GM12878 (cell line): ENCODE measurements at places on chromosomes 6 and 20. TPM values are rescaled to one million over a fixed set of nuclear protein-coding genes. Genes with fewer than 3 reads are reported as not detected.

- no peak for DNase-seq
- no peak overlapping the region for H3K4me3 ChIP-seq
- H3K4me1 ChIP-seq: no peaks in the 10 kb centered on the region
- no peak overlapping the region for H3K27ac ChIP-seq
These were observed 9.3 kb upstream of the MAK start for GRCh38 chr6:10847684-10848083.

DNA sequence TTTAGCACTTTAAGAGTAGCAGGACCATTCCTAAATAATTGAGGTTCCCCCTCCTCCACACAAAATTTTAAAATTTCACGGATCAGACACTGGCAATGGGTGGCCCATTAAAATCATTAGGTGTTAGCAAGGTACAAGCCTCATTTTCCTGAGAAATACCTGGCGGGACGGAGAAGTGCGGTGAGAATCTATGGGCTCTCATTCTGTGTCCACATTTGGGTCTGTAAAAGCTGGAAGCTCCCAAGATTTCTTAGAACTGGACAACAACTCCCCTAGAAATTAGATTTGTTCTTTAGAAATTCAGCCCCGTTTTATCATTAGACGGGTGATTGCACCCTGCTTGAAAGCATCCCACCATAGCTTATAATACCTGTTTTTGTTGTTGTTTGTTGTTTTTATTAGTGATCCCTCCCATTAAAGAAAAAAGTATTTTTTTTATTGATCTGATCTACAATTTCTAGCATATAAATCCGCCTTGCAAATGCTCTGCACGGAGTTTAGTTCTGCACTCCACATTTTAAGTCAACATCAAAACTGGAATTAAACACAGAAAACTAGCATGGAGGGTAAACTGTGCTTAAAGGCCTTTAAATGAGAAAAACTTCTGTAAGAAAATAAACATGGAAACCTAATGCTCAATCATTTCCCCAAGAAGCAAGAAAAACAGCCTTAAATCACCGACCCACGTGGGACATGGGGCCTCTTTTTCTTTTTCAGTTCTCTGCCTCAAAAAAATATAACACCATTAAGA, 5.7 kb downstream of the SIM1 start:
- H3K4me1 ChIP-seq: no peaks in the 10 kb centered on the region
- no peak for DNase-seq
- H3K4me3 ChIP-seq: no peak overlapping the region
- peaks cover 62% of the 10 kb centered on the region for H3K27me3 ChIP-seq
- H3K27ac ChIP-seq: no peak overlapping the region

DNA sequence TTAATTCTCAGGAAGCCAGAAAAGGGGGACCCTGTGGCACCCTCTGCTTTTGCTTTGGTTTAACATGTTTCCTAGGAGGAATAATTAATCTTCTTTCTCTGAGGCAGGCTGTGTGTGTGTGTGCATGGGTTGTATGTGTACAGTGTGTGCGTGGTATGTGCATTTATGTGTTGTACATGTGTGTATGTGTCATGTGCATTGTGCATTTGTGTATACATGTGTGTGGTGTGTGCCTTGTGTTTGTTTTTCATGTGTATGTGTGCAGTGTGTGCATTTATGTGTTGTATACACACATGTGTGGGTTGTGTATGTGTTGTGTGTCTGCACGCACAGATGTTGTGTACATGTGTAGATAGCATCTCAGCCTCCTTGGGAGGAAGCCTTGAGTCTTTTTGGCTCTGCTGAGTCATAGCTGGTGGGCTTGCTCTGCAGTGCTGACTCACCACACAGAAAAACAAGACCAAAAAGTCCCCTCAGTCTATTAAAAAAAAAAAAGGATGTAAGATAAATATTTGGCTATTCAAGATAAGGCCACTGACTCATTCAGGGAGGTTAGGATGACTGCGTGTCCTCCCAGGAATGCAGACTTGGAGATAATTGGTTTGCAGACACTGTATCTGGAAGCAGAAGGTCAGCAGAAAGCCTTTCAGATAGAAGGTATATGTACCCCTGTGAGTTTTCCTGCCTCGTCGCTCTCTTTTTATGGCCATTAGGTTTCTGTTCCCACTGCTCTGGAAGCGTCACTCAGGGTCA, 58.6 kb downstream of the SYNJ2 start:
- H3K4me3 ChIP-seq: no peak overlapping the region
- no peaks in the 10 kb centered on the region for H3K27me3 ChIP-seq
- H3K4me1 ChIP-seq: peaks cover 11% of the 10 kb centered on the region
- no peaks in the 10 kb centered on the region; the same call in 1 of the 2 replicates for H3K36me3 ChIP-seq
- no peak overlapping the region for H3K27ac ChIP-seq
- DNase-seq: peak; percentile 58

DNA sequence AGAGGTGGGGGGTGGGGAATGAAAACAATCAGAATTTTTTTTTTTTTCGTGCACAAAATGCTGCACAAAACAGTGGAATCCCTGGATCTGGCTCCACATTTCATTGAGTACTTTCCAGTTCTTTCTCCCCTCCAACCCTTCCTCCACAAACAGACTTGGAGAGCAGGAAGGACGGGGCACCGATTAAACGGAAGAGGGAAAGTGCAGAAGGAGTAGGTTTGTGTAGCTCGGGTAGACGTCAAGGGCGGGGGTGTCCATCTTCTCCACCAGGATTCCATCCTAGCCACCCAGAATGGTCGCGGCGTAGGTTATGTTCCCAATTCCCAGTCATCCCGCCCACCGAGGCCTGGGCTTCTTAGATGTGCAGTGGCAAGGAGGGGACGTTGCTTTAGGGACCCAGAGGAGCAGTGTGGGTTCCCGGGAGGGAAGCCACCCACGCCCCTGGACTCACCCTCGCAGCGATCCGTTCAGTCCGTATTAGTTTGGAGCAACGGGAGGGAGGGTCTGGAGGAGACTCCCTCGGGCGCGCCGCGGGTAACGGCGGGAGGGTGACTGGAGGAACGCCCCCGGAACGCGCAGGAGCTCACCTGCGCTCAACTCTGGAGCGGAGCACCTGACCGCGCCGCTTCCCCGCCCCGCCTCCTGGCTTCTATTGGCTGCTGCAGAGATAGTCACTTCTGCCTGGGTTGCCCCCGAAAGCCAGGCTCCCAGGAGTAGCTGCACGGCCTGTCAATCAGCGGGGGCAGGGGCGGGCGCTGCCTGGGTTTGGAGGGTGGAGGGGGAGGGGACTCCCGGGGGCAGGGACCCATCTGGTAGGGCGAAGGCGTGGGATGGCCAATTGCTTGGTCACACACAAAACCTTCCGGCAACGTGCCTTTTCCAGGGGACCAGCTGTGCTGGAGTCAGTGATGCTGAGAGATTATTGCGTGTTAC, at the start of gene ENPP5:
ENPP5 (minus strand) TSS at position 624 of the 933 bp plus-strand sequence. CDS start 2,718 bp downstream, outside the sequence.
- H3K36me3 ChIP-seq: no peaks in the 10 kb centered on the region
- no peaks in the 10 kb centered on the region; the same call in 1 of the 2 replicates for H3K27me3 ChIP-seq
- H3K4me1 ChIP-seq: peaks cover 3% of the 10 kb centered on the region
- peak; percentile 12 for DNase-seq

DNA sequence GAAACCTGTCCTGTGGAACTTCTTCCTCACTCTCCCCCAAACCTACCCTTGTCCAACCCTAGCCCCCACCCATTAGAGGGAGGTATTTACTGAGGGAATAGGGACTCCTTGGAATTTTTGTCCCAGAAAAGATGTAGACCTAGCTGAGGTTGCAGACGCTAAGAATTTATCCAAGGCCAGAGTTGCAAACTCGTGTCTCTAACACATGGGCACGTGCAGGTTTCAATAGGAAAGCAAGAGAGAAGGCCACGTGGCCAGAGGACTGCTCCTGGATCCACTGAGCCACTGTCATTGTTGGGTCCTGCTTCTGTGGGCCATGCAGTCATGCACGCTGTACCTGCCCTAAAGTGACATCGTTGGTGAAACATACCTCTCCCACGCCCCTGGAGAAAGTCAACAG, 243.4 kb upstream of the KCNG1 start:
- DNase-seq: no peak
- H3K27ac ChIP-seq: no peak overlapping the region
- no peaks in the 10 kb centered on the region for H3K4me1 ChIP-seq
- H3K4me3 ChIP-seq: no peak overlapping the region
- no peaks in the 10 kb centered on the region for H3K27me3 ChIP-seq

GRCh38 chr6:54698974-54699373, 147.6 kb upstream of the FAM83B start:
- no peaks in the 10 kb centered on the region for H3K4me1 ChIP-seq
- no peak overlapping the region for H3K27ac ChIP-seq
- H3K36me3 ChIP-seq: no peaks in the 10 kb centered on the region

- H3K36me3 ChIP-seq: no peaks in the 10 kb centered on the region
- peak; percentile 40 for DNase-seq
- no peak overlapping the region for H3K4me3 ChIP-seq
- no peak overlapping the region for H3K27ac ChIP-seq
- H3K27me3 ChIP-seq: no peaks in the 10 kb centered on the region
These were observed 9.6 kb upstream of the BEND3 start for GRCh38 chr6:107124934-107125348.

GRCh38 chr20:62718546-62718945, 9.9 kb downstream of the NTSR1 start:
- H3K27me3 ChIP-seq: peaks cover 6% of the 10 kb centered on the region; the same call in 1 of the 2 replicates
- no peak for DNase-seq
- H3K4me3 ChIP-seq: no peak overlapping the region
- no peak overlapping the region for H3K27ac ChIP-seq
- H3K4me1 ChIP-seq: no peaks in the 10 kb centered on the region

The PCMT1 gene
- total RNA-seq: 53.0 and 56.0 TPM in 2 replicates

The SNRPB gene
- total RNA-seq: 429 and 437 TPM in 2 replicates

The TCF19 gene
- 60.2 and 61.1 TPM in 2 replicates for total RNA-seq

The MDFI gene
- not detected in 2 replicates for total RNA-seq

The ADGB gene
- not detected in 2 replicates for total RNA-seq

The MATN4 gene
- not detected in 2 replicates for total RNA-seq

The MICAL1 gene
- 59.8 and 62.8 TPM in 2 replicates for total RNA-seq
